NCI-H524 treated with DMSO at 0.1 percent for 48 hours (cell line): ENCODE measurements at places on chromosomes 12 and 14.

DNA sequence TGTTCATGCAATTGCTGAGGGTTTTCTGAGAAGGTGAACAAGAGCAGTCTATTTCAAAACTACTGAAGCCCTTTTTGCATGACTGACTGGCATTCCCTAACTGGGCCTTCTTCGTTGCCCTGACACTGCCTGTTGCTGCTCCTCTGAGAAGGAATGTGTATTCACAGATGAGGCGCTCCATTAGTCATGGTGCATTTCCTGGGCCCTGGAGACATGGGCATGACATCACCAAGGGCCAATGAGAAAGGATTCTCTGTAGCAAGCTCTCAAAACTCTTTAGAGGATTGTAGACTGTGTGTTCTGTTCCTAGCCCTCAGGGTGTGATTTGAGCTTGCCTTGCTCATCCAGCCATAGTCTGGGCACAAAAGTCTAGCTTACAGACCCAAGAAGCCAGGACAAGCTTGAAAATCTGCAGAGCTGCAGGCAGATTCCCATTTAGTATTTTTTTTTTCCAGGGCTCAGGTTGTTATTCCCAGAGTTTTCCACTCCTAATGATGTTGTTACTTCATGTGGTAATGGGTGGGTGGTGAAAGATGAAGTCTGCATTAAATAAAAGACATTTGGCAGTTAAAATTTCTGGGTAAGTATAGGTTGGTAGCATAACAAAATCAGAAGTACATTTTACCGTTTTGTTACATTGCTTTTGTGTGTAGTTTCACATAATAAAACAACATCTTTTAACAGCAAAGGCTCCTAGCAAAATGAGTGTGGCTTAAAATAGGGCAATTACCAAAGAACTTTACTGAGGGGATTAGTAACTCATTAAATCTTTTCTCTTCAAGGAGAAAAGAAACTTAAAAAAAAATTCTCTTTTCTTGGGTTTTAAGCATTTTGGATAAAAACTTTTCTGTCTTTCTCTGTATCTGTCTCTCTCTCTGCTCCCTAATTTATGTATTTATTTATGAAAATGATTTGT, 318.4 kb downstream of the RAD51B start:
- no peak for DNase-seq

DNA sequence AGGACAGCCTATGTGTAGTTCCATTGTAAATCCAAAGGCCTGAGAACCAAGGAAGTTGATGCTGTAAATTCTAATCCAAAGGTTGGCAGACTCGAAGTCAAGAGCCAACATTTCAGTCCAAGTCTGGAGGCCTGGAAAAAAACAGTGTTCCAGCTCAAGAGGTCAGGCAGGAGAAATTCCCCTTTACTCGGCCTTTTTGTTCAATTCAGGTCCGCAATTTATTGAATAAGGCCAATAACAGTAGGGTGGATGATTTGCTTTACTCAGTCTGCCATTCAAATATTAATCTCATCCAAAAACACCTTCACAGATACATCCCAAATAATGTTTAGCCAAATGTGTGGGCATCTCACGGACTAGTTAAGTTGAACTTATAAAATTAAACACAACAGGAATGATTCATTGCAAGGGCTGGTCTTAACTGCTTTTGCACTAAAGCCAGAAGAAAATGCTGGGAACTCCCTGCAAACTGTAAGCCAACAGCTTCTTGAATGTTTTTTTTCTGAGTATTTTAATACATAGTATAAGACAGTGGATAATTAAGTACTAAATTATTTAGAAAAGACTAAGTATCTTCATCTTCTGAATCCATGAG, 197.4 kb upstream of the GARIN6 start:
- no peak for DNase-seq

GRCh38 chr14:44453433-44454171, 53.5 kb downstream of the FSCB start:
- peak; percentile 85 for DNase-seq

- no peak for DNase-seq
These were observed 1128.0 kb downstream of the AACS start for GRCh38 chr12:126193190-126193589.

GRCh38 chr12:40314927-40315326, 90.1 kb downstream of the LRRK2 start:
- DNase-seq, result no peak

- no peak for DNase-seq
These were observed 163.7 kb upstream of the ARHGAP5 start for GRCh38 chr14:31913370-31913769.

GRCh38 chr12:116002890-116003536, 274.5 kb downstream of the MED13L start:
- no peak for DNase-seq

DNA sequence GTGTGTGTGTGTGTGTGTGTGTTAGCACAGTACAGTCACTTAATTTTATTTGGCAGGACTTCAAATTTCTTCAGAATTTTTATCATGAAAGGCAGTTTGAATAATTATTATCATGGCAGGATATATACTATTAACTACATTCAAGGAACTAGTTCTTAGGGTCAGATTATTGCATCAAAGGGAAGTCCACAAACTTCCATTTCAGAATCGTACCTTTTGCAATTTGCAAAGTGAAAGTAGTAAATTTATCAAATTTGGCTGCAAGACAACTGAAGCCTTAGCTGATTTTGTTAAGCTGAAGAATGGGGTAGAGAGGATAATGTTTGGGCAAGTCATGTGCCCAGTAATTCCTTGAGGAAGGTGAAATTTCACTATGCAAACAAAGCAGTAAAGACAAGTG, 68.2 kb downstream of the PLEKHG7 start:
- no peak for DNase-seq

- no peak for DNase-seq
These were observed 84.7 kb upstream of the MDM1 start for GRCh38 chr12:68416826-68417225.

DNA sequence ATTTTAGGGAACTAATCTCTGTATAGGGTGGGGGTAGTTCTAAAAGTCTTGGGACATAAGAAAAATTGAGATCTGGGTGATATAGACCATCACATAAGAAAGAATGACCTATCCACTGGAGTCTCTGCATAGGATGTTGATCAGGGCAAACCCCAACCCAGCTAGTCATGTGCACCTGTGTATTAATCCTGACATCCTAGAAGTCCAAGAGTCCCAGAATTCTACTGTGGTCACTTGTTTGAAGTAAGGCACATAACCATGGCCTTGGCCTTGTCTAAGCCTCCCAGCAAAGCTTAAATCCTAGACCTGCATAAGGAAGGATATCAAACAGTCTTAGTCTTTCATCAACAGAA, 334.1 kb upstream of the DCN start:
- no peak for DNase-seq

DNA sequence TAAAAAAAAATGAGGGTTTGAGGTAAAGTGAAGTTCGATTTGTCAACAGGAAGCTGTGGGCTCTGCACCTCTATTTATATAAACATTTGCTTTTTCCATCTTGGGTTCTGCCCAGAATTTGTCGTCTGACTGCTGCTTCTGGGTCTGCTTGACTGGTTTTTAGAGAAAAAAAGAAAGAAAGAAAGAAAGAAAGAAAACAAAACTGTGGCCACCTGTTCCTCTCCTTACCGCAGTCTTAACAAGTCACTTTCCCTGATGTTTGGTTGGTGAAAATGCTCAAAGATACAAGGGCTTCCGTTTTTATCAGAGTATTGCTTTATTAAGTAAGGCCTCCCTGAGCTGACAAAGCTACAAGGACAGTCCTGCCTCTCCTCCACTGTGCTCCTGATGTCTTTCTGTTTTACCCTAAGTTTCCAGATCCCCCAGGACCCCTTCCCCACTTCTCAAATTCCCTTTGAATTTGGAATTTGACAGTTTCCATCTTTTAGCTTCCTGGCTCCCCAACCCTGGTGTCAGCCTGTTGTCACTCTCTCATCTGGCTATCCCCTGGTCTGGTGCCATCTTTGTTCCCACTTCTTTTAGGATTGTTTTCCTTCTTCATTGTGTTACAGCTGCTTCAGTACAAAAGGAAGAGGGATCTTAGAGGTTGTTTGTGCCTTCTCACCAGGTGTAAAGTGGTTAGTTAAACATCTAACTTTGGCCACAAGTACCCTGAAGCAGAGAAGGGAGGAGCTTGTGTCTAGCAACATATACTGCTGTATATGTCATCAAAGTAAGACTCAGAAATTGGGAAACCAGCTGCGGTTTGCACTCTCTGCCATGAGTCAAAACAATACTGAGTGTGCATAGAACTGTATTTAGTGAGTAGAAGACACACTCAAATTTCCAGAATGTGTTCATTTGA, 18.0 kb downstream of the MFAP5 start:
- DNase-seq, result no peak

DNA sequence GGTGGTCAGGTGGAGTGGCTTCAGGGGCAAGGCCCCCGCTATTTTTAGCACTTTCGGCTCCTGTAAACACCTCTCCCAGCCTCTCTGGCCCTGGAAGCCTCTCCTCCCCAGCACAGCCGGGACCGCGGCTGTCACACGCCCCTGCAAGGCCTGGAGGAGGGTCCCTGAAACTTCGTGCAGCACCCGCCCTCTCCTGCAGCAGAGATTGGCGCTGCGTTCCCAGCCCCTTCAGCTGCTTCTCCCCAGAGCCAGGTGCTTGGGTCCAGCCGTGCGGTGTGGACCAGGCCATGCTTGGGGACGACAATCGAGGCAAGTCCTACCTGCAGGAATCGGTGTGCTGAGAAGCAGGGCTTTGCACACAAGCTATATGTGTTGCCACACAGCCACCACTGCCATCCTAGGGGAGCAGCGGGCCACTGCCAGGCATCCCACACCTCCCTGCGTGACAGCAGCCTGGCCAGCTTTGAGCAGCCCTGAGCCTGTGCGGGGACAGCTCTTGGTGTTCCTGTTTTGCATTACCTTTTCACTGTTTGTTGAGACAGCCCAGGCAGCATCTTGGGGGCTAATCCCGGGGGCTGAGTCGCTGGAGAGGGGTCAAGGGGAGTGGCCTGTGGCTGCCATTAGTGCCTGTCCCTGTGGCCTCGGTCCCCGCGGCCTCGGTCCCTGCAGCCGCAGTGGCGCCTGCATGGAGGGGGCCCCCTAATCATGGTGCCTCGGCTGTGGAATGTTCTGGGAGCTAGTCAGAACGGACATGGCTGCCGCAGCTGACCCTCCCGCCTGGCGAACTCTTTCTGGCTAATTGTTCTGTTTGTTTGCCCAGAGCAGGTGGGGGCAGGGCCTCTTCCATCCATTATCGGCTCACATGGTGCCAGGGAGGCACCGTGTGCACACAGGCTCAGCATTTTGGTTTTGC, 27.6 kb upstream of the TRAF3 start:
- DNase-seq, result no peak

DNA sequence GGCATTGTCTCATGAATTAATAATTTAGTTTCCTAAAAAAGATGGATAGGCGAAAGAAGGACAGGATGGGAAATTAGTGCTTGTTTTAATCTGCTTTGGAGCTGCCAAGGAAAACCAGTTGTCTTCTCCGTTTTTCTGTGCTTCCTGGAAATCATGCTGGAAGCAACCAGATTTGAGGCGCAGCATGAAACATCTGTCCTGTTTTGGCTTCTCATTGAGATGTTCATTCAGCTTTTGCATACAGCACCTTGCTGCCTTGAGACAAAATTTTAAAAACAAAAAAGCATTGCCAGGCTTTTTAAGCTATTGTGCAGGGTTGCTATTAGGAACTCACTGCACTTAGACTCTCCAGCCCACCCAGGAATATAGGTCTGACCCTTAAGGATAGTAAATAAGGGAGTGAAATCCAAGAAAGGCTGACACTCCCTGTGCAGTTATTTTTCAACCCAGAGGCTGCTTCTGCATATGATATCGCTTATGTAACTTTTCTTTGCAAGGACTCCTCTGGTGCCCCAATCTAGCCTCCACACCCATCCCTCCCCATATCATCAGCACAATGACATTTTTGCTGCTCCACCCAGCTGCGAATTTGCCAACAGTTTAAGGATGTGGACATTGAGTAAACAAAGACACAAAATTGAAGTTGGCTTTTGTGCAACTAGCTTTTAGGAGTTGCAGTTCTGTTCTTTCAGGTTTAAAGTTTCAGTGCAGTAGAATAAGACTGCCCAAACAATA, 46.9 kb upstream of the MDM1 start:
- DNase-seq, result no peak

GRCh38 chr12:41619705-41620104, 431.6 kb downstream of the PDZRN4 start:
- DNase-seq, result no peak

GRCh38 chr12:77813558-77813957, 17.1 kb upstream of the NAV3 start:
- no peak for DNase-seq

DNA sequence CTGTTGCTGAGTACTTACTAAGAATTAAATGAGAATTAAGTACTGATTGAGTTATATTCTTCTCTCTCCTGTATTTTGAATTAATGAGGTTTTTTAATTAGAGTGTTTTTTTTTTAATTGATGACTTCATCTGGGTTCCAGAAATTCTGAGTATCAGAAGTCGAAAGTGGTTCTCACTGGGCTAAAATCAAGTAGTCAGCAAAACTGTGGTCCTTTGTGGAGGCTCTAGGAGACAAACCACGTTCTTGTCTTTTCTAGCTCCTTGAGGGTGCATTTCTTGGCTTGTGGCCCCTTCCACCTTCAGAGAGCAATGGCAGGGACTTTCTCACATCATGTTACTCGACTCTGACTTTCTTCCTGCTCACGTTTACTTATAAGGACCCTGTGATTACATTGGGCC, 8.1 kb upstream of the DYRK4 start:
- no peak for DNase-seq

- DNase-seq, result no peak
These were observed 59.1 kb downstream of the DCAF5 start for GRCh38 chr14:69093631-69094421.

DNA sequence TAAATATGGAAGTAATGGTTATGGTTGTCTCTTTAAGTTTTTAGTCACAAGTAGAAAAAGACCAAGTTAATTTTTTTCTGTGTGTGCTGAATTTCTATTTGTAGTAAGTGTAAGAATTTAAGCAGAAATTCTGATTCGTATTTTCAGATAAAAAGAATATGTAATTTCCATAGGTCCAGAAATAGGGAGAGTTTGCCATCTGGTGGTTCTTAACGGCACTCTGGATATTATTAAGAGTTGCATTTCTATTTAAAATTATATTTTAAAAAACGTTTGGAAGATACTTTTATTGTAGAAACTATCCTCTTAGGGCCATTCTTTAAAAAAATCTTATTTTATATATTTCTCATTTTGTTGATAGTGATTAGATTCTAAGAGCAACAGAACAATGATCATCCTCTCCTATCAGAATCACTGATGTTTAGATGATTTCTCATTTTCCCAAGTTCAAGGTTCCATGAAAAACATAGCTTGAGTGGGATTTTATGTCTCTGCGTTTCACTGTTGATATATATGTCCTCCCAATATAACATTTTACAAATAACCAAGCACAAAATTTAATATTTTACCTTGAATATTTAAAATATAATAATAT, 88.3 kb downstream of the LRRK2 start:
- no peak for DNase-seq

- no peak for DNase-seq
These were observed 43.8 kb downstream of the CCNK start for GRCh38 chr14:99524804-99525698.
